ENCODE measurements at places on chromosomes 1 and 21.
A peak's percentile ranks its signal among the peaks of the same experiment; 100 is the strongest.

DNA sequence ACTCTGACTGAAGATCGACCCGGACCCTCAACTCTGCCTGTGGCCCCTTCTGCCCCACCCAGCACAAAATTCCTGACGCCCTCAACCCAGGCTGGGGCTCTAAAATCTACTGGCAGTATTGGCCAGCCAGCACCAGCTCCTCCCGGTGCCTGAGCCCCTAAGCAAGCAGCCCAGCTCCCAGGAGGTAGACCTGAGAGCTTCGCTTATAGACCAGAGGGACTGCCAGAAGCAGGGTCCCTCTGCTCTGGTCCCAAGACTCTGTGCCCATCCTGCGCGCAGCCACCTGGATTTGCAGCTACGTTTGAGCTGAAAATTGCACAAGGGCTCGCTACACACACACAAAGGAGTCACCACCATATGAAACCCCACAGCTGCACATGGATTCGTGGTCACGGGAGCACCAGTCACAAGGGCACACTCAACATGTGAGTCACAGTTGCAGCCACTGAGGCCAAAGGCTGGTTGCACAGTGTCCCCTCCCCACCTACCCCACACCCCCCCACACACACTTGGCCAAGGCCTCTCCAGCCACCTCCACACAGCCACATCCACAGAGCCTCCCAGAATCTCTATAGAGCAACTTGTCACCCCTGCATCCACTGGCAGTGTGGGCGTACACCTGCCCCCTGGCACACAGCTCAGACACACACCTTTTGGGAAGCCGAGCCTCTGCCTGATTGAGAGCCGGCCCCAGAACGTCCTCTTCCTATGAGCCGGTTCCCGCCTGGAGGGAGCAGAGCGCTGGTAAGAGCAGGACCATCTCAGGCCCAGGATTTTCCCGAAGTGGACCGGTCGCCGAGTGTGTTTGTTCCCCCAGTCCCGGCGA lies 1.1 kb upstream of the DMBX1 start:
- peak; percentile 27 for DNase-seq

DNA sequence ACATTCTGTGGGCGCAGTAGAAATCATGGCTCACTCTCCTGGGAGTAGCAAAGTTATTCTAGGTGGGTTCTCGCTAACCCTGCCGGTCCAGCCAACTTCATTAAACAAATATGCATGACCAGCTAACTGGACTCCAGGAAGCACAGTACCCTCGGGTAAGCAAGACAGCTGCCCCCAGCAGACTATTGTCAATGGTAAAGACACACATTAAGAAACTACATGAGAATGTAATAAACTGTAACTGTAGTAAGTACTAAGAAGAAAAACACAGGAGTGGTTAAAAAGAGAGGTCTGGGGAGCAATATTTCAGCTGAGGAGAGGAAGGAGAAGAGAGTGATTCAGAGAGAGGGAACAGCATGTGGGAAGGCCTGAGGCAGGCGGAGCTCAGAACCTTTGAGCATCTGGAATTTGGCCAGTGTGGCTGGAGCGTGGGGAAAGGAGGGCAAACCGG lies 7.4 kb downstream of the SLC2A5 start:
- no peak for DNase-seq

DNA sequence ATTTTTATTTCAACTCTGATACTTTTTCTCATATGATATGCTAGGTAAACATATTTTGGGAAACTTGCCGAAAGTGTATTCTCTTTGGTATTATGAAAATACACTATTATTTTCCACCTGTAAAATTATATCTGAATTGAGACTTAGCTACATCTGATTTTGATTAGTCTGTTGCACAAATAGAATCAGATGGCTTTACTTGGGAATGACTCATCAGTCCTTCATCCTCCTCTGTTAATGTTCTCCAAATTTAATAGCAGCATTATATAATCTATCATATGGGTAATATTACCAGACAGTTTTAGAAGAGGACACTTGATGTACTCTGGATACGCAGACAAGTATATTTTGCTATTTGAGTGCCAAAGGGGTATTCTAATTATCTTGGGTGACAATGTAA lies 245.3 kb downstream of the CTH start:
- no peak for DNase-seq

GRCh38 chr1:29682919-29683295 lies 446.6 kb downstream of the PTPRU start:
- no peak for DNase-seq

DNA sequence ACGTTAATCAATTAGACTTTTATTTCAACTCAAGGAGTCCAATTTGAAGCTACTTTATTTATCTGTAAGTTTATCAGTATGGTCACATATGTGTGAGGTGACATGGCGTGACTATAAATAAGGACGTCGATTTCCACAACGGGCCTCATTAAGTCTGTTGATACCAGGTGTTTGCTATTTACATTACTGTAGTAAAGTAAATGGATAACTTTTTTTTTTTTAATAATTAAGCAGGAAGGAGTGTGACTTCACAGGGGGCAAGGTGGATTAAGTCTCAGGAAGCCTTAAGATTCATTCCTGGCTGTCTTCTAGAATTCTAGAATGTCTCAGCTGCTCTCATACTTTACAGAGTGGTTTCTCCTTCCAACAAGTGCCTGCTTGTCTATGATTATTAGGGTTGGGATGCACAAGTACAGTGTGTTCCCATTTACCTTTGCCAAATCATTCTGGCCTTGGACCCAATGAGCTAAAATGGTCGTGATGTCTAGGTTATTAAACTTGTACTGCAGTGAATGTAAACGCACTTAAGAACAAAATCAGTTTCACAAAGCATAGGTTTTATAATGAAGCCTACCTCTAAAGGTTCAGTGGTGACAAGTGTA lies 15.5 kb downstream of the MAP3K7CL start:
- DNase-seq: no peak

GRCh38 chr1:39204441-39205081 lies at the start of gene MACF1:
TSS of gene MACF1 (plus strand) at chr1:39204695. CDS start at chr1:39205023, 328 bp downstream.
- peak; percentile 70 for DNase-seq

GRCh38 chr1:244963231-244963826 lies 99.0 kb upstream of the HNRNPU start:
- DNase-seq: no peak

- DNase-seq: no peak
These were observed 25.8 kb downstream of the CD247 start for GRCh38 chr1:167492481-167492910.

GRCh38 chr1:100972185-100972584 lies 53.4 kb downstream of the DPH5 start:
- no peak for DNase-seq

GRCh38 chr1:93821423-93822144 lies 57.4 kb downstream of the DNTTIP2 start:
- DNase-seq: no peak

DNA sequence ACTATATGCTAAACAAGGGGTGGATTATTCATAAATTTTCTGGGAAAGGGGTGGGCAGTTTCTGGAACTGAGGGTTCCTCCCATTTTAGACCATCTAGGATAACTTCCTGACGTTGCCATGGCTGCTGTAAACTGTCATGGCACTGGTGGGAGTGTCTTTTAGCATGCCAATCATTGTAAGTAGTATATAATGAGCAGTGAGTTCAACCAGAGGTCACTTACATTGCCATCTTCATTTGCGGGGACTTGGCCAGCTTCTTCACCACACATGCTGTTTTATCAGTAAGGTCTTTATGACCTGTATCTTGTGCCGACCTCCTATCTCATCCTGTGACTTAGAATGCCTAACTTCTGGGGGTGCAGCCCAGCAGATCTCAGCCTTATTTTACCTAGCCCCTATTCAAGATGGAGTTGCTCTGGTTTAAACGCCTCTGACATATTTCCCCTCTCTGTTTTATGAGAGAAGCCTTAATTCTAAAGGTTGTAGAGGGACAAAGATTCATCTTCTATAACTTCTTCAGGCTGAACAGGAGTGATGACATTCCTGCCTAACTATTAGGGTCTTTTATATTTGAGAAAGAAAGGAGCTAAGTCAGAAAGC lies 60.4 kb downstream of the DIP2A start:
- DNase-seq: no peak

DNA sequence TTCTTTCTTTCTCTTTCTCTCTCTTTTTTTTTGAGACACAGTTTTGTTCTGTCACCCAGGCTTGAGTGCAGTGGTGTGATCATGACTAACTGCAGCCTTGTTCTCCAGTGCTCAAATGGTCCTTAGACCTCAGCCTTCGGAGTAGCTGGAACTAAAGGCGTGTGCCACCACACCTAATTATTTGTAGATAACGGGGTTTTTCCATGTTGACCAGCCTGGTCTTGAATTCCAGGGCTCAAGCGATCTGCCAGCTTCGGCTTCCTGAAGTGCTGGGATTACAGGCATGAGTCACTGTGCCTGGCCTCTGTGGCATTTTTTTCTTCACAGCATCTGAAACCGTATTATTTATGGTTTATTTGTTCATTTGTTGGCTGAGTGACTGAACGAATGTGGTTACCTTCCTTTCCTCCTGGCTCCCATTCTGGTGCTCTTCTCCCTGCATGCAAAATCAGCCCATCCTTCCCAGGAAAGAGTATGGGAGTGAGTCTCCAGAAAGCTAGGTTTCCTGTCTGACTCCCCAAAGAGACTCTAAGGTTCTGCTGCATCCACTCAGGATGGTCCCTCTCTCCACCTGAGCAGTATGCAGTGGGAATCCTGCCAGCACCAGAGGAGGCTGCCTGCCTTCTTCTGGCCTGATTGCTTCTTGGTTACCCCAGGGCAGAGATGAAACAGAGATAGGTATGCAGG lies 155.0 kb upstream of the BEND5 start:
- DNase-seq: no peak

DNA sequence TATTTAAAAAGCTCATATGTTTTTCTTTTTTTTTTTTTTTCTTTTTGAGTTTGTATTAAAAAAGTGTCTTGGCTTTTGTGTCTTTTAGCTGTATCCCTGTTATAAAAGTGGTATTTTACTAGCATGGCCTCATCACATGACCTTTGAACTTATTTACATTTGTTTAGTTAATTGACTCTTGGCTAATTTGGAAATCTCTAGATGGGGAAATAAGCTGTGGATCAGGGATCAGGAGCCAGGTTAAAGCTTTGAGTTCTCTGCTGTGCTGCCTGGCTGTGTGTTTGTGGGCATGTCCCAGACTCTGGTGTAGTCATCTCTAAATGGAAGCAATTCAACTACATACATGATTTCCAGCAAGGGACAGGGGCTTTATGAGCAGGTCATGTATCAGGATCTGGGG lies 56.5 kb downstream of the HHAT start:
- no peak for DNase-seq

DNA sequence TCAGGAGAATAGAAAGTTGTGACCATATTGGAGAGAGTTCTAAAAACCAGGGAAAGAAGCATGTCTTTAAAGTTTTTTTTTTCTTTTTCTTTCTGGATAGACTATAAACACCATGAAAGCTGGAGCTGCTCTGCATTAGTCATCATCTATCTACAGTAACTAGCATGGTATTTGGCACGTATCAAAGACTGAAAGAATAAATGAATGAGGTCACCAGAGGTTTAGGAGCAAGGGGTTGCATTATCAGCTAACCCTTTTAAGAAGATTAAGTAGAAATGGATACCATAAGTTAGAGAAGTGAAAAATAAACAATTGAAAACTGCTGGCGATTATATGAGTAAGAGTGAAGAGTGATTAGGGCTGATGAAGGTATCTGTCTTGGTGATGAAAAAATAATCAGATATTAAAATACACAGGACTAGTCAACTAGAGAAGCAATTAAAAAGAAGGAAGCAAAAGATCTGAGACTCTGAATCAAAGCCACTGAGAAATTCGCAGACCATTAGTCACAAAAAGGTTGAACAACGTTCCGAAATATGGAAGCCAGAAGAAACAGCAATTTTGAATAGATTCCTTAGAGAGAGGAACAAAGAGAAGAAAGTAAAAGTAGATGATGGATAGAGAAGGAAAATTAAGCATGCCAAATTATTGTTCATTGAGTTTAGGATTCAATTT lies 536.4 kb downstream of the DPYD start:
- DNase-seq: no peak

DNA sequence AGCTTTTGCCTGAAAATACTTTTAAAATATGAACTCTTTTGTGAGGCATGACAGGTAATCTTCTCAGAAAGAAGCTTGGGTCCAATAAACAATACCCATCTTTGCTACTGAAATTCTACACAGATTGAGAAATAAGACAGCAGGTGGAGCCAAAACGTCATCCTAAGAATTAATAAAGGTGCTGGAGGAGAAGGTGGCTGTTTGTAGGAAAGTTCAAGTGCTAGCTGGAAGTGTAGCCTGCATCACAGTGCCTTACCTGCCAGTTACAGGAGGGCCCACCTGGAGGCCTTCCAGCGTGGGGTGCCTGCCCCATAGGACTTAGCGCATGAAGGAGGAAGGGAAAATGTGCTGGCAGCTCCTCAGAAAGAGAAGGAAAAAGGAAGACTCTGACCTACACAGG lies 93.7 kb downstream of the TTC3 start:
- no peak for DNase-seq

DNA sequence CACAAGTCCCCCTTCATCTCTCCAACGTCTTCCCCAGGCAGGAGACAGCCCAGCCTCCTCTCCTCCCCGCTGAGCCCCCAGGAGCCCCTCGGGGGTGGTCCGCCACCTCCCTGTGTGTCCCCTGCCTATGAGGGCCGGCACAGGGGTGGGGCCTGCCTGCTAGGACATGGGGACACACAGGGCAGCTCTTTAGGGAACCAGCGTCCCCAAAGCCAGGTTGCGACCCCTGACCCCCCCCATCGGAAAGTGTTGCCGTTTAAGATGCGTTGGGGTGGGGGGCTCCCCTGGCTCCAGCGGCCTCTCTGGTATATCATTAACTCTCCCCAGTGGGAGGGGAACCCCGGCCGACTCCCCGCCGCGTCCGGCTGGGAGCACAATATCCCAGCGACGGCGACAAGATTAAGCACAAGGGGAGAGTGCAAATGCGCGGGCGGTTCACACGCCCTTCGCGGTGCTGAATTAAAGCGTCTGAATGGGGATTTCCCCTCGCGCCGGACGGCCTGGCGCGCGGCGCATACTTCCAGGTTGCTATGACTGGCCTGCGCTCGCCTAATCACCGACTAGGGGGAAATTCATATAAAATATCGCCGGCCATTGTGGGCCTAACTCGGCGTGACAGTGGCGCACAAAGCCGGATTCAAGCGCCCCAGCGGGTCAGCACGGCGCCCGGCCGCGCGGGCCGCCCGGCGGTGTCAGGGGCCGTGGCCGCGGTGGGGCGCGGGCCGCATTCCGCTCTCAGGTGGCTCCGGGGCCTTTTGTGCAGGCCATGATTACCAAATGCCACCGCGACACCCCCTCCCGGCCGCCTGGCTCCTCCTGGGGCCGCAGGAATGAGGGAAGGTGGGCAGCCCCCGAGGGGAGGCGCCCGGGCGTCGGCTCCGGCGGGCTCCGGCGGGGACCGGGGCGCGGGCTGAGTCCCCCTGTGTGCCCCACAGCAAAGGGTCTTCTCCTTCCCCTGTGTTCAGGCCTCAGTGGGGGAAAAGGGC lies 30.9 kb downstream of the WNT3A start:
- no peak for DNase-seq

- no peak for DNase-seq
These were observed 9.4 kb downstream of the DYRK1A start for GRCh38 chr21:37375866-37376574.

- no peak for DNase-seq
These were observed 3.6 kb downstream of the UBXN11 start for GRCh38 chr1:26302733-26303405.

- no peak for DNase-seq
These were observed 27.3 kb downstream of the ZBTB8OS start for GRCh38 chr1:32622806-32623681.

- DNase-seq: no peak
These were observed 17.4 kb downstream of the MAST2 start for GRCh38 chr1:45820788-45821187.

- no peak for DNase-seq
These were observed 509.8 kb downstream of the PTPRU start for GRCh38 chr1:29746076-29746665.
